ENCODE measurements at places on chromosomes 3 and 15.

DNA sequence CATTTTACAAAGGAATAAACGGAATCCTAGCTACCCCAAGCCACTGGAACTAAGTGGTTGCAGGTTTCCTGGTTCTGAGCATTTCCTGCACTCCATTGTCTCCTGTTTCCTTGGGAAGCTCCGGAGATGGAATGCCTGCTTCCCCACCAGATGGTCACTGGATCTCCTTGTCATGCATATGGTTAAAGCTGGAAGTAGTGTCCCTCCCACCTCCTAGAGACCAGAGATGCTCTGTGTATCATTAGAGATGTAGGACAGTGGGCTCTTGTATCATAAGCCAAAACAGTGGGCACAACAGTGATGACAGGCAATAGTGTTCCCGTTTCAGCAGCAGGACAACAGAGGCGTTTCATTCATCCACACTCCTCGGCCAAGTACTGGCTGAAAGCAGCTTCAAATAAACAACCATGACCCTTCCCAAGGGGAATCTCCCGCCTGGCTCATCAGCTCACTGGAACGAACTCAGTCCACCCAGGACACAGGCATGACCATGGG is 136.2 kb upstream of the EIF1B start:
- no peak for DNase-seq

DNA sequence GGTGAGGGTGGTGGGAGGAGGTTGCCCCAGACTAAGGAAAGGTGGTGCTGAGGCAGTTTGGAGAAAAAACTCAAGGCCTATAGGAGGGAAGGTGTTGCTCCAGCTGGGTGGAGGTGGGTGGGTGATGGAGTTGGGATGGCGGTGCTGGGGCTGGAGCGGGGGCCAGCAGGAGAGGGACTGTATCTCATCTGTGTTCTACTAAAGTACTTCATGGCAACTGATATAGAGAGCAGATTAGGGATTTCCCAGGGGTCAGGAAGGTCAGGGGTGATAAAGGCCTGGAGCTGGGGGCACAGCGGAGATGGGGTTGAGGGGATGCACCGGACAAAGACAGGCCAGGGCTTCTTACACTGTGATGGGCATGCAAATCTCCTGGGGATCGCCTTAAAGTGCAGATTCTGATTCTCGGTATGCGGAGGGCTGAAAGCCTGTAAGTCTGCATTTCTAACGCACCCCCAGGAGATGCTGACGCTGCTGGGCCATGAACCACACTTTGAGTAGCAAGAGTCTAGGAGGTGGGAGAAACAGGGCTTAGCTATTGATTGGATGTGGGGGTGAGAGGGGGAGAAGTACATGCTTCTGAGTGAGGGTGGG is 4.2 kb downstream of the KLHL40 start:
- no peak for DNase-seq

DNA sequence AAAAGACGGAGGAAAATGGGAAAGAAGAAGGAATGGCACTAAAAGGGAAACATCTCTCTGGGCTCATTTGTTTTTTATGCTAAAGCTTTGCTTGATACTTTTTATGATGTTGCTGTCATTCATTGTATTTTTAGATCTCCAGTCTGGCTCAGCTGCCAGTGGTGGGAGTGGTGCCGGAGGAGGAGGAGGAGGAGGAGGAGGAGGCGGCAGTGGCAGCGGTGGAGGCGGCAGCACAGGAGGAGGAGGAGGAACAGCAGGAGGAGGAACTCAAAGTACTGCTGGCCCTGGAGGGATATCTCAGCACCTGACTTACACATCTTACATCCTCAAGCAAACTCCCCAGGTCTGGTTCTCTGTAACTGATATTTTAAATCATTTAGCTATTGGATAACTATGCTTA is 49.6 kb downstream of the MAP6D1 start:
- no peak for DNase-seq

DNA sequence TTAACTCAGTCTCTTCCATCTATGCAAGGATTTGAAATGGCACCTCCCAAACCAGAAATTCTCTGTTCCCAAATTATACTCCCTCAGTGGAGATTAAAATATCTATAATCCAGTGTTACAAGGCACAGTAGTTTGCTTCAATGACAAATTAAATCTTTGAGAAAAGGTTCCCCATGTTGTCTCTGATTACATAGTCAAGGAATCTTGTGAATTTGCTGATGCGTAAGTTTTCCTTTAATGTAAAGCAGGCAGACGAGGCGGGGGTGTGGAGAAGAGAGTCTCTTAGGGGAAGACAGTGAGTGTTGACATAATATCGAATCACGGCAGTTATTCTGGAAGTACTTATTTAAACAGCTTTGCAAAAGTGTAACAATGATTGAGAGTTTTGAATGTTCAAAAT is 236.4 kb upstream of the RARB start:
- no peak for DNase-seq

DNA sequence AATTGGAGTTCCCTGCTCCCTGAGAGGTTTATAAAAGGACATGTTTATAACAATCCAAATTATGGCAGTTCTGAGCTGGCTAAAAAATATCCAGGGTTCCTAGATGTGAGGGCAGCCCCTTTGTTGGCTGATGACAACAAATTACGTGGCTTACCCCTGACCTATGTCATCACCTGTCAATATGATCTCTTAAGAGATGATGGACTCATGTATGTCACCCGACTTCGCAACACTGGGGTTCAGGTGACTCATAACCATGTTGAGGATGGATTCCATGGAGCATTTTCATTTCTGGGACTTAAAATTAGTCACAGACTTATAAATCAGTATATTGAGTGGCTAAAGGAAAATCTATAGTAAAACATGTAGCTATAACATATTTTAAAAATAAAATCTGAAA is 13.9 kb downstream of the AADAC start:
- DNase-seq, result no peak

DNA sequence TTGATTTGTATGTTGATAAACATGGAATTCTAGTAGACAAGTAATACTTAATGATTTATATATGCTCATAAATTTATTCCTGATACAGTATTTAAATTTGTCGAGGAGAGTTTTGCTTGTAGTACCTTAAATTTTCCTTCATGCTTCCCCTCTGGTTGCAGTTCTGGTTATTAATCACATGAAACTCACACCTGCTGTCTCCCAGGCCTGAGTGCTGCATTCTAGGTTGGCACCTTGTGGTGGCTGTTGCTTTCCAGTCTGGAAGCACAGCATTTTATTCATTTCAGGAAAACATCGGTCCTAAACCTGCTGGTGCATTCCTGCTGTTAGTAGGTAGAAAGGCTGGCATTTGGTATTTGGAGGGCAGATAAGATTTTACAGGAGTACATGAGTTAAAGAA is 44.9 kb downstream of the ATP1B3 start:
- DNase-seq, result no peak

DNA sequence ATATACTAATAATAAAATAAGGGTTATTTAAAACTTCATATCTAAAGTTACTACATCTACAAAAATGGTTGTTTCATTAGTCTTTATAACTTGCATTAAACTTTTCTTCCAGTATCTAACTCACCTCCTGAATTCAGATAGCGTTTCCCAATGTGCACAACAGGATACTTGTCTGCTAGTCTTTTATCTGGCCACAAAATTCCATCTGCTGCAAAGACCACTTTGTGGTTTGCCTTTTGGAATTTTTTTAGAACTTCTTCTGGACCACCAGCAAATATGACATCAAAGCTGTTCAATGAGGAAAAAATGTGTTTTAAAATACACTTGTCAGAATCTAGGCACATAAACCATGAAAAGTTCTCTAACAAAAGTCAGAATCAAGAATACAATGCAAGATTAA is 50.8 kb downstream of the PLOD2 start:
- no peak for DNase-seq

DNA sequence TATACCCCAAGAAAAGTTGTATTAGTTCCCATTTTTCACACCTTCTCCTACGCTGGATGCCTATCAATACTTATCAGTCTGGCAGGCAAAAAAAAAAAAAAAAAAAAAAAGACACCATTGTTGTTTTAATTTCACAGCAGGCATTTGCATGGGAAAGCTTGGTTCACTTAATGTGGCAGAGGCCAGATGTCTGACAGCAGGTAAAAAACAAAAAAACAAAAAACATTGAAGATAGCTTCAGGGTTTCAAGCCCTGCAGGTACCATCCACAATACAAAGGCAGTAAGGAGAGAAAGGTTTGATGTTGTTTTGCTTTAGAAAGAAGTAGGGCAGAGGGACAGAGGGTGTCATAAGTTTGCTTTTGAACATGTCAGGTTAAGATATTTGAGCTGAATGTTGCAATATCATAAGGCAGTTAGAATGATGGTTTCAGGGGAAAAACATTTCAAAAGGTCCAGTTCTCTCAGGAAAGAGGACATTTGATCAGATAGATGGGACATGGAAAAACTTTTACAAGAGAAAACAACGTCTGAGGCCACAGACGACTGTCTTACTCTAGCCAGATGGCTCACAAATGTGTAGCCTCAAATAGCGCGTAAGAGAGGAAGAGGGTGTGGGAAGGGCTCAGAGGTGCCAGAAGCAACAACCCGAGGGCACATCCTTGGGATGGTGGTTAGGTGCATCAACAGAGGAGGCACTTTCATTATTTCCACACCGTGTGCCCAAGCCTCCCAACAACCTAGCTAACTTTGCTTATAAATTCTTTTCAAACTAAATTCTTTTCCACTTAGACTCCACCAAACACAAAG is 25.7 kb downstream of the PCOLCE2 start:
- DNase-seq, result no peak

All from HEK293T (cell line).